ENCODE measurements at places on chromosomes 2 and 18.

DNA sequence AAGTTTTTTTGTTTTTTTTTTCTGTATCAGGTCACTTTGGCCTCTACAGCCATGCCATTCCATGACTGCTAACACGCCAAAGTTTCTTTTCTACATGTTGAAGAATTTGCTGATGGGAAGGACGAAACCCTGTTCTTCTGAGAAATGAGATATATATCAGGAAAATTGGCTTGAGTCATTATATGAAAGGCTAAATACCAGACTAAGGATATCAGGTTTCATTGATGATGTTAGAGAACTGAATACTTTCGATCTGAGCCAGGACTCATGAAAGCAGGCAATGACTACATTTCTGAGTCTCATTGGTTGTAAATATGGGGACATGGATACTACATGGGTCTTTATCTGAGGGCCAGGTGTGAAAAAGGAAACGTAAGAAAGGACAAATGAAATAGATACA lies 181.4 kb downstream of the OSR1 start:
- DNase-seq = no peak

DNA sequence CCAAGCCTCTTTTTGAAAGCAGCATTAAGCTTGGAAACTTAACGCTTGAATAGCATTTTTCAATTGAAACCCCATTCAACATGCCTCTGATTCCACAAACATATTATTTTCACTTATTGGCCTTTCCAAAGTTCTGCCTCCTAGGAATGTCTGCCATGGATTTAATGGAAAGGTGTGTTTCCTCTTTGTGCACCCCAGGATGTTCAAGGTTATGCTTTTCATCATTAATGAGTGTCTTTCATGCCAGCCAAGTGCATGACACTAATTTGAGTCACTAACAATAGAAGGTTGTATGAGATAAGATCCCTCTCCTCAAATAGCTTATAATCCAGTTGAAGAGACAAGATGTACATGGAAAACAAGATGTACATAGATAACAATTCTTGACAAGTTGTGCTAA lies 84.7 kb downstream of the ALPK2 start:
- no peak for DNase-seq

DNA sequence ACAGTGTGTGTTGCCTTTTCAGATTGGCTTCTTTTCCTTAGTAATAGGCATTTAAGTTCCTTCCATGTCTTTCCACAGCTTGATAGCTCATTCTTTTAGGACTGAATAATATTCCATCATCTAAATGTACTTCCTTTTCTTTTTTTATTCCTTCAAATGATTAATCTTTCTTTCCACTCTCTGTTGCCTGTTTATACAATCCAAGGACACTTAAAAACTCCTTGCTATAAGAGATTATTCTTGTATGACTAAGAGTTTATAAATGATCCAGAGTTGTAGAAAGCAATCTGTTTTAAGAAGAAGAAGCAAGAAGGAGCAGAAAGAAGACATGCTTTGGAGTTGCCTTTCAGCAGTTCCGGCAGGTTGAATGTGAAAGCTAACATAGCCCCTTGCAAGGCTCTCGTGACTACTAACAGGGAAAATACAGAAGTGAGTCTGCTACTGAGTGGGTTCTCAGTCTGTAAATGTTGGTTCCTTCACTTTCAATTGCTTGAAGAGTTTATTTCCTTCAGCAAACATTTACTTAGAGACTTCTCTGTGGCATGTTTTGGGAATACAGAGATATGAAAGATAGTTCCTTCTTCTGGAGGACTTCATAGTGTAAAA lies 123.0 kb downstream of the PMAIP1 start:
- DNase-seq = no peak

GRCh38 chr2:217399291-217399690 lies 539.4 kb upstream of the TNP1 start:
- DNase-seq = no peak

DNA sequence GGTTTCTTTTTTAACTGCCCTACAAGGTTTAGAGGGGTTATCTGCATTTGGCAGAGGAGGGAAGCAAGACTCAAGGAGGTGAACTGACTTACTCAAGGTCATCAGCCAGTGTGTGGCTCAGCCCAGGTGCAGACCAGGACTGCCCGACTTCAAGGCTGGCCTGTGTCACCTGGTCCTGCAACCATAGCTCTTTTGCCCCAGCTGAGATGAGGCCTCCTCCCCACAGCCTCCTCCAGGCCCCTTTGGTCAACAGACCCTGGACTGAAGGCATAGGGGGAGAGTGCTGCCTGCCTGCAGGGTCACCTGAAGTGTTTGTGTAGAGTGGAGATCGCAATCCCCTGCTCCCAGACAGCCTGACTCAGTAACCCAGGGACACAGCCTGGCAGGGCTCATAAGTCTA lies 168.5 kb upstream of the GLI2 start:
- DNase-seq = no peak

GRCh38 chr2:185128996-185129395 lies 530.7 kb downstream of the ZNF804A start:
- no peak for DNase-seq

DNA sequence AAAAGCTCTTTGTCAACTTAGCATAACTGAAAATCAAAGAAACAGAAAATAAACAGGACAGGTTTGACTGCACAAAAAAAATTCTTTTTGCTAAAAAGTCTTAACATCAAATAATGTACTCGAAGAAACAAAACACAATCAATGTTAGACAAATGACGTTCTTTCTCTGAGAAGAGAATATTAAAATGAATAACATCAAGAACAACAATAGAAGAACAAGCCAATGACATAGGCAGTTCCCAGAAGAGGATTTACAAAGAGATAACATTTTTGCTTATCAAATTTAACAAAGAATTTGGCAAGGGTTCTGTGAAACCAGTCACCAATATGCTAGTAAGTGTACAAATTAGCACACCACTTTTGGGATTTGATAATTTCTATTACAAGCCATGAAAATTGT lies 5.8 kb downstream of the GPR55 start:
- no peak for DNase-seq

- no peak for DNase-seq
Observed at GRCh38 chr2:136248242-136248641, 130.3 kb upstream of the CXCR4 start.

GRCh38 chr18:8391068-8391467 lies 218.2 kb upstream of the RAB12 start:
- DNase-seq = no peak

GRCh38 chr18:35470435-35470834 lies 27.3 kb downstream of the INO80C start:
- DNase-seq = no peak

GRCh38 chr2:54614819-54615218 lies 108.6 kb upstream of the EML6 start:
- no peak for DNase-seq

GRCh38 chr2:162232027-162232426 lies 11.2 kb downstream of the FAP start:
- no peak for DNase-seq

GRCh38 chr2:162838136-162838497 lies 450 bp downstream of the KCNH7 start:
- no peak for DNase-seq

Data from erythroblast (primary cell).